Cardiac muscle cell (in vitro differentiated cells and primary cell): ENCODE measurements at places on chromosomes 3 and 15.
A peak's percentile ranks its signal among the peaks of the same experiment; 100 is the strongest.

DNA sequence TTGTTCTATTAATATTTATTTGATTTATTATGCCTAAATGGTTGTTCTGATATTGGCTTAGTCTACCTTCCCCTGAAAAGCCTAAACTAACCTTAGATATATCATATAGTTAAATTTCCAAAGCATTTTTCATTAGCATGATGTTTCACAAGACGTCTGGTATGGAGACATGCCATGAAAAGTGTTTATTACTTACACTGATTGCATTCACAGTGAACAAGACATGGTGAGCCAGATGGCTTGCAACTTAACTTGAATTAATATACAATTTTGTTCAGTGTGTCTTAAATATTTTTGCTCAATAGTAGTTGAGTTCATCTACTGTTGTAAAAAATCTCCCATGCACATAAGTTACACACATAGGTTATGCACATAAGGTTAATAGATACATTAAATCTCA, 758.4 kb downstream of the NSUN3 start:
- DNase-seq, result no peak

DNA sequence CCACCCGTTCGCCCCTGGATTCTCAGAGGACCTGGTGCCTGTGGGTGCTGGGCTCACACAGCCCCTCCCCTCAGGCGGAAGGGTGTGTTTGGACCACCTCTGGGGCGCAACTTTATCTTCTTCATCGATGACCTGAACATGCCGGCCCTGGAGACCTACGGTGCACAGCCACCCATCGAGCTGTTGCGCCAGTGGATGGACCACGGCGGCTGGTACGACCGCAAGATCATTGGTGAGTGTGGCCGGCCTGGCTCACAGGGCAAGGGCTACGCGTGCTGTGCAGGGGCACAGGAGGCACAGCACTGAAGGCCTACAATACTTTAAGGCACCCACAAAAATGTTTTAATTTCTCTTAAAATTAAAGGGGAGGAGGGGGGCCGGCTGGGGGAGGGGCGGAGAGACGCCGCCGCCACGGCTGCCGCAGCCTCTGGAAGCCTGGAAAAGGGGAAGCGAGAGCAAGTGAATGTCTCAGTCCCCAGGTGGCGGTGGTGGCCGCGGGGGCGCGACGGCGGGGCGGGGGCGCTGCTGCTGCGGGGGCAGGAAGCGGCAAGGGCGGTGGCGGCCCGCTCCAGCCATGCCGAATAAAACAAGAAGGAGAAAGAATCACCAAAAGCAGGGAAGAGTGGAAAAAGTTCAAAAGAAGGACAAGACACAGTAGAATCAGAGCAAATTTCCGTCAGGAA, 56.8 kb downstream of the DNAH1 start:
- DNase-seq, result peak; percentile 5

DNA sequence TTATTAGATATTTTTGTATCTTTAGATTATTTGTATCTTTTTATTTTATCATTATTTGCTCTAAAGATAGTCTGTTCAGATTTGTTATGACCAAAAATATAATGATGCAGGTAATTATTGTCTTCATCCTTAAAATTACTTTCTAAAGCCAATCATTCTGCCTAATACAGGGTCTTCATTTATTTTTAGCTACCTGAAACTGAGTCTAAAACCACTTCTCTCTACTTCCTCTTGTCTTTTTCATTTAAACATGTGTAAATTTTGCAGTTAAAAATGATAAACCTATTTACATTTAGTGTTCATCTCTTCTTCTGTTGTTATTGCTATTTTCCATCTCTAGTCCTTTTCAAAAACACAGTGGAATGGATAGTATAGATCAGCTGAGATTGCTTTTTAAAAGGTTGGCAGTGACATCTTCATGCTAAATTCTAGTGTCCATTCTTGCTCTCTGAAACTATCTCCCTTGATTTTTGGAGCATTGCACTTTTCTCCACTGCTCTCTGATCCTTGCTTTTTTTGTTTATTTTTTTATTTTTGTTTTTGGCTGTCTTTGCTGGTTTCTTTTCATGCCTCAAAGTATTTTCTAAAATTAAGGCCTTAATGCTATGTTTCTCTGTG, 91.8 kb downstream of the UBE2E2 start:
- DNase-seq, result no peak

GRCh38 chr3:32274306-32274705, 35.8 kb downstream of the CMTM8 start:
- no peak for DNase-seq

- no peak for DNase-seq
These were observed 95.7 kb downstream of the CPN2 start for GRCh38 chr3:194255252-194256039.

DNA sequence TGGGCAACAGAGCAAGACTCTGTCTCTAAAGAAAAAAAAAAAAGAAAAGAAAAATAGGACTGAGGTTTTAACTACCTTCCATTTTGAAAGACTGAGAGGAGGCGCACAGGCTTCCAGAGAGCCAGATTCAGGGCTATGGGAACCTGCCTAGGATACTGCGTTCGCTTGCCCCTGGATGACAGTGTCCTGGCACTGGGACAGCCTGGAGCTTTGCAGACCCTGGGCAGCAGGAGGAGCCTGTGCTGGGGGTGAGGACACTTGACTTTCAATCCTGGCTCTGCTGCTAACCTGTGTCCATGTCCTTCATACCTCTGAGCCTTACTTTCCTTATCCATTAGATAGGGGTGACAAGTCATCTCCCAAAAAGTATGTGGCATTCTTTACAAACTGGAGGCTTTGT, 31.2 kb downstream of the CD276 start:
- DNase-seq, result no peak

GRCh38 chr3:57557085-57557537, 1.0 kb downstream of the PDE12 start:
- peak; percentile 48 for DNase-seq

GRCh38 chr3:120552184-120553172, 43.7 kb upstream of the NDUFB4 start:
- no peak for DNase-seq

- peak; percentile 63 for DNase-seq
These were observed 65.4 kb downstream of the TFRC start for GRCh38 chr3:196016485-196016884.

DNA sequence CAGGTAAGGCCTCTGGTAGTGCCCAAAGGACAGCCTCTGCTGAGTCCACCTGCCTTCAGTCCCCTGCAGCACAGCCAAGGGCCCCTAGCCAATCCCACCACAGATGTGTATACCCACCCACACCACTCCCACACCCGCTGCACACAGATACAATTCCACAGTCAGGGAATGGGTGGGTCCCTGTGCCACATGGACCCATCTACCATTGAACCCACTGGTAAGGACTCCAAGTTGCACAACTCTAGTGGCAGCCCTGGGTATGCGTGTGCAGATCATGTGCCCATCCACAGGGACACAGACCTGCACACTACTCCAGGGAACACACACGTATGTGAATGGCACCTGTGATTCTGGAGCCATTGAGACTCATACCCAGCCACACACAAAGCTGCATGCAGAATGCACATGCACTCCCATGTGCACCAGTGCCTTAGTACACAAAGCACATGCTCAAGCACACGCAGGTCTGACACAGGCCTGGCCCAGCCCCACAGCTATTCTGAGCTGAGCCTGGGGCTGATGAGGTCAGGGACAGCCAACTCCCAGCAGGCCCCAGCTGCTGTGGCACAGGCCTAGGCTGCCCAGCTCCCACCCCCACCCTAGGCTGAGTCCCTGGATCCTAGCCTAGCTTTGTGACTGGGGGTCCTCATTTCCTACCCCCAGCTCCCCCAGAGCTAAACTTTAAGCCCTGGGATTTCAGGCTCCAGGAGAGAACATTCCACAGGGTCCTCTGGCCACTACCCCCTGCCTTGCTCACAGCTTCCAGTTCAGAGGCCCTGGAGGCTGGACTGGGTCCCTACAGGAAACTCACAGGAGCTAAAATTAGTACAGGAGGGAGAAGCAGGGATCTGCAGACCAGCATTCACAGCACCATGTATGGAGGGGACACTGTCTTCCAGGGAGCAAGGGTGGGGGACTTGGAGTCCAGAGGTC, 2.7 kb upstream of the ALS2CL start:
- DNase-seq, result peak; percentile 67

GRCh38 chr3:53672981-53673380, 173.2 kb downstream of the CHDH start:
- DNase-seq, result no peak

GRCh38 chr15:98854496-98854895, 153.1 kb downstream of the PGPEP1L start:
- no peak for DNase-seq

DNA sequence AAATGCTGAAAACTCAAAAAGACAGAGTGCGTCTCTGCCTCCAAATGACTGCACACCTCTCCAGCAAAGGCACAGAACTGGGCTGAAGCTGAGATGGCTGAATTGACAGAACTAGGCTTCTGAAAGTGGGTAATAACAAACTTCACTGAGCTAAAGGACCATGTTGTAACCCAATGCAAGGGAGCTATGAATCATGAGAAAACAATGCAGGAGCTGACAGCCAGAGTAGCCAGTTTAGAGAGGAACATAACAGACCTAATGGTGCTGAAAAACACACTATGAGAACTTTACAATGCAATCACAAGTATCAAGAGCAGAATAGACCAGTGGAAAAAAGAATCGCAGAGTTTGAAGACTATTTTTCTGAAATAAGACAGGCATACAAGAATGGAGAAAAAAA, 10.1 kb upstream of the AVEN start:
- DNase-seq, result peak; percentile 95

DNA sequence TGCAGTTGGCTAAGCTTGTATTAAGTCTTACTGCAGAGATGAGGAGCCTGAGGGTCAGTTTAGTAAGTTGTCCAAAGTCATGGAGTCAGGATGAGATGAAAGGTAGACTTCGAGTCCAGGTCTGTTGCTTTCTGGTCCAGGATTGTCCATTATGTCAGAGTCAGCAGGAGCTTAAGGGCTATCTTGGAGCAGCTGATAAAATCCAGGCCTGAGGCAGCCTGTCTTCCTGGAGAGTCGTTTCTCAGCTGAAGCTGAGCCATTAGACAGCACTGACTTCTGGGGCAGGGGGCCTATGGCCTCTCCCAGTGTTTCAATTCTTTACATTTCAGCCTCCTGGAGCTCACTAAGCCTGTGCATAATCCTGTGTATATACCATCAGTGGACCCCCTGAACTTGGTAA, 219.5 kb upstream of the GAP43 start:
- peak; percentile 36 for DNase-seq

DNA sequence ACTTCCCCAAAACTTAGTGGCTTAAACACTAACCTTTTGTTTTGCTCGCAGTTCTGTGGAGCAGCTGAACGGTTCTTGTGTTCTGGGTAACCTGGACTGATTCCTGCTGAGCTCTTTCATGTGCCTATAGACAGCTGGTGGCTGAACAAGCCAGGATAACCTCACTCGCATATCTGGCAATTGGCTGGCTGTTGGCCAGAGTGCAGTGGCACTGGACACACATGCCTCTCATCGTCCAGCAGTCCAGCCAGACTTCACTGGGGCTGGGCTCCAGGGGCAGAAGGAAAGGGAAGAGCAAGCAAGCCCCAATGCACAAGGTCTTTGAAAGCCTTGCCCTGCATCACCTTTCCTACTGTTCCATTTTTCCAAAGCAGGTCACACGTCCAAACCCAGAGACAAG, 53.6 kb upstream of the GATA2 start:
- no peak for DNase-seq
